ENCODE measurements at places on chromosomes 11 and 22. TPM values are rescaled to one million over a fixed set of nuclear protein-coding genes. Genes with fewer than 3 reads are reported as not detected.

Gene CARD18
- not detected for total RNA-seq

Gene IGSF9B
- total RNA-seq, result 6.6 TPM

Gene NXPE4
- total RNA-seq, result not detected

Gene MFRP
- 0.13 TPM for total RNA-seq

Gene PTS
- total RNA-seq, result 40.1 TPM

Gene ANO3
- total RNA-seq, result 0.36 TPM

Gene C22orf31
- total RNA-seq, result not detected

Gene ASCL3
- not detected for total RNA-seq

Gene FAT3
- total RNA-seq, result 17.6 TPM

DNA sequence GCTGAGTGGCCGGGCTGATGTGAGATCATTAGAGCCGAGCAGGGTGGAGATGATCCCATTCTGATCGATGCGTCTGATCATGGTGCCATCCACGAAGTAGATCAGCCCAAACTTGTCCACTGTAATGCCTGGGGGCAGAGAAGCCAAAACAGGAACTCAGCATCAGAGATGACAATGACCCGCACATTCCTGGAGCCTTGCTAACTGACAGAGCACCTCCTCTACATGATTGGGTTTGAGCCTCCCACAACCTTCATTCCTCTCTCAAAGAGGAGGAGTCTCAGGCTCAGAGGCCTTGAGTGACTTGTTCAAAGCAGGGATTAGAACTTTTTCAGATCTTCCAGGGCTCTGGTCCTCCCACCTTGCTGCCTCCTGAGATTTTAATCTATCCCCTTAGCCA lies 133.7 kb upstream of the NARS2 start:
- no peak for DNase-seq

DNA sequence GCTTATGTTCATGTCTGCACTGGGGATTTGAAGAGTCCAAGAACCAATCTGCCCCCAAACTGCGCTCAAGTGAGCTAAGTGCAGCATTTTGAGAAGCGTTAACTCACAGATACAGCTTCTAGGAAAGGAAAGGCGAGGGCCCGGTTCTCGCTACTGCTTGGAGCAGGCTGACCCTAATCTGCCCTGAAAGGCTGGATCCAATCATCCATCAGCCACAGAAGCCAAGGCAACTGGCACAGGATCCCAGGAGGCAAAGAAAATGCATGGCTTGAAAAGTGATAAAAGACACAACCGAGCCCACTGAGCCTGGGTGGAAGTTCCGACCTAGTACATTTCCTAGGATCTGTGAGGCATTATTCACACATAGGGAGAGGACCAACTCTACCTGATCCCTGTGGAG lies 174.8 kb downstream of the LARGE1 start:
- no peak for DNase-seq

DNA sequence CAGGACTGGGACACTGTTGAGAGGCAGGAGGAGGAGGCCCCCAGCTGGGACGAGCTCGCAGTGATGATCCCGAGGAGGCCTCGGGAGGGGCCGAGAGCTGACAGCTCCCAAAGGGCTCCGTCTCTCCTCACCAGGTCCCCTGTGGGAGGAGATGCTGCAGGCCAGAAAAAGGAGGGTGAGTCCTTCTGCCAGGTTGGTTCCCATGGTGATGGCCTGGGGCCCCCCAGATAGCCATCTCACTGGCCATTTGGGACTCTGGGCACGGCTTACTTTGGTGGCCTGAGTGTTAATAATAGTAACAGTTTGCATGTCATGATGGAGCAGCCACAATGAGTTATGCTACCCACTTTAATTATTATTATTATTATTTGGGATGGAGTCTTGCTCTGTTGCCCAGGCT lies 18.9 kb downstream of the TRIOBP start:
- no peak for DNase-seq

DNA sequence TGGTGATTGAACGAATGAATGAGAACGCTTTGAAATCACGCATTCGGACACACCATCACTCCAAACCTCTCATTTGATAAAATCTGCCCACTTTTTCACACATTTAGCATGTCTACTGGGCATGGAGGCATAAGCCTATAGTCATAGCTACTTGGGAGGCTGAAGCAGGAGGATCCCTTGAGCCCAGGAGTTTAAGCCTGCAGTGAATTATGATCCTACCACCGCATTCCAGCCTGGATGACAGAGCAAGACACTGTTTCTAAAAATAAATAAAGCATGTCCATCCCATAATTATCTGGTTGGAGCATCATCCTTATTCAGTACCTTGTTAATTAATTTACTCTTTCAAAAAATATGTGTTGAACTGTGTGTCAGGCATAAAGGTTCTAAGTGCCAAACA lies 3.3 kb upstream of the PICALM start:
- no peak for DNase-seq

GRCh38 chr11:82733444-82734119 lies at the start of gene FAM181B:
TSS of gene FAM181B (minus strand) at chr11:82733864. CDS start at chr11:82733729, 135 bp downstream.
- peak; percentile 63 for DNase-seq

DNA sequence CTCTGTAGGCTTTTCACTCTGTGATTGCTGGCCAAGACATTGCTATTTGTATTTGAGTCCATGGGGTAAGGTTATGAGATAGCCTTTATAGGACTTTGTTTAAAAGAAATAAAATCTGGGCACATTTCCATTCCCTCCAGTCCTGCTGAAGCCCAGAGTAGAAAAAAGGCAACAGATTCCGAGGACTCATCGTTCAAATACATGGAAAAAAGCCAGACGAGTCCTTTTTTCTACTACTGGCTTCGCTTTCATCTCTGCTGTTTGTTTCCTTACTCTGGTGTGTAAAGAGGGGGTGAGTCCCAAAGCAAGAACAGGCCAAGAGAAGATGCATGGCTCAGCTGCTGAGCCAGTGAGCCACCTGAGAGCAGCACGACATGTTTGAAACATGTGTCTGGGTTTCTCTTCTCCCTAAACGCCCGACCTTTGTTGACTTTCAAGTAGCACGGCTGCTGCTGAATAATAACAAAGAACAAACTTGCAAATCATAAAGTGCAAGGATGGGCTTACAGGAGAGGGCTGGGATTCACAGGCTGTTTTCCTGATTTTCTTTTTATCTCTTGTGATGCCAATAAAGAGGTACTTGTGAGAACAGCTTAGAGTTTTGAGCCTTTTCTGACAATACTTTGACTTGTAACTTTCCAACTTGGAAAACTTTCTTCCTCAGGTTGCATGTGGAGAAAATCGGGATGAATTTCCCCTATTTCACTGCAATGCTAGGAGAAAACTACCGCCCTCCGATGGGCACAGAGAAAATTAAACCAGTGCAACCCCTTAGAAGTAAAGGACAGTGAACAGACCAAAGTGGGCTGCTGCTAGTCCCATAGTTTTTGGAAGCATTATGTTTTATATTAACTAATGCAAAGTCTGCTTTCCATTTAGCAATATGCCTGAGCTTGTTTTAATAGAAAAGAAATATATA lies 195.2 kb upstream of the RAG2 start:
- peak; percentile 5 for DNase-seq

DNA sequence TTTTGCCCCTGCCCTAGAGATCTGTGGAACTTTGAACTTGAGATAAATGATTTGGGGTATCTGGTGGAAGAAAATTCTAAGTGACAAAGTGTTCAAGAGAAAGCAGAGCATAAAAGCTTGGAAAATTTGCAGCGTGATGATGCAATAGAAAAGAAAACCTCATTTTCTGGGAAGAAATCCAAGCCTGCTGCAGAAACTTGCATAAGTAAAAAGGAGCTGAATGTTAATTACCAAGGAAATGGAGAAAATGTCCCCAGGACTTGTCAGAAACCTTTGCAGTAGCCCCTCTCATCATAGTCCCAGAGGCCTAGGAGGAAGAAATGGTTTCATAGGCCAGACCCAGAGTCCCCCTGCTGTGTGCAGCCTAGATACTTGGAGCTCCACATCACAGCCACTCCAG lies 686.9 kb downstream of the FAM181B start:
- DNase-seq, result no peak

- no peak for DNase-seq
Measured at GRCh38 chr22:22558071-22558971, 744 bp downstream of the PRAME start.

- DNase-seq, result no peak
Measured at GRCh38 chr11:76672431-76673175, 2.1 kb upstream of the LRRC32 start.

- no peak for DNase-seq
Measured at GRCh38 chr11:35257281-35257680, 118.3 kb downstream of the CD44 start.

DNA sequence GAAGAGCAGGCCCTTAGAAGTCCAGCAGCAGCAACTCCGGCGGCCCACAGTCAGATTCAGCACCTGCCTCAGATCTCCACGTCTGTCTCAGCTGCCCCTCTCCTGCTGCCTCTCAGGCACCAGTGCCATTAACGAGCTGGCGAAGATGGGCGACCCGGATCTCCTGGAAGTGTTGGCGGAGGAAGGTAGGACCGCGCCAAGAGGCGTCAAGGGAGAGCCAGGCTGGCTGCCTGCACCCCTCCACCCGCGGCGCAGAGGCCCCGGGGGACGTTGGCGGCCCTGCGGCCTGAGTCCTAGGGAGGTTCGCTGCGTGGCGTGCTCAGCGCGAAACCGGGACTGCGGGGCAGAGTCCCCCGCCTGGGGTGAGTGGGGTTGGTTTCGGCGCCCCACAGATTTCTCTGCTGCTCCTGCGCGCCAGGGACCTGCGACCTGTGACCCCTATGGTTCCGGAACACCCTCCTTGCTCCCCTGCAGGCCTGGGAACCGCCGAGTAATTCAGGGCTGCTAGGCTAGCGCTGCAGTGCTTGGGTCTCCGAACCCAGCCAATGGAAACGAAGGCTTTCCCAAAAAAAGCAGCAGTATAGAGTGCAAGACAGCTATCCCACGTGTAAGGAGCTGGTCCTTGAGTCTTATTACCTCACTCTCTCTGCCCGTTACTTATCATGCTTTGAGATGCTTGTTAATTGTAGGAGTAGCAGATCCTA lies 615 bp downstream of the ANO5 start:
- DNase-seq, result peak; percentile 38

Data from endothelial cell (in vitro differentiated cells).